ENCODE measurements at places on chromosomes 6 and 20.

GRCh38 chr20:33630507-33630906 lies 31.6 kb upstream of the C20orf144 start:
- DNase-seq, result no peak

- DNase-seq, result no peak
Observed at GRCh38 chr6:4582506-4583417, 193.4 kb upstream of the CDYL start.

DNA sequence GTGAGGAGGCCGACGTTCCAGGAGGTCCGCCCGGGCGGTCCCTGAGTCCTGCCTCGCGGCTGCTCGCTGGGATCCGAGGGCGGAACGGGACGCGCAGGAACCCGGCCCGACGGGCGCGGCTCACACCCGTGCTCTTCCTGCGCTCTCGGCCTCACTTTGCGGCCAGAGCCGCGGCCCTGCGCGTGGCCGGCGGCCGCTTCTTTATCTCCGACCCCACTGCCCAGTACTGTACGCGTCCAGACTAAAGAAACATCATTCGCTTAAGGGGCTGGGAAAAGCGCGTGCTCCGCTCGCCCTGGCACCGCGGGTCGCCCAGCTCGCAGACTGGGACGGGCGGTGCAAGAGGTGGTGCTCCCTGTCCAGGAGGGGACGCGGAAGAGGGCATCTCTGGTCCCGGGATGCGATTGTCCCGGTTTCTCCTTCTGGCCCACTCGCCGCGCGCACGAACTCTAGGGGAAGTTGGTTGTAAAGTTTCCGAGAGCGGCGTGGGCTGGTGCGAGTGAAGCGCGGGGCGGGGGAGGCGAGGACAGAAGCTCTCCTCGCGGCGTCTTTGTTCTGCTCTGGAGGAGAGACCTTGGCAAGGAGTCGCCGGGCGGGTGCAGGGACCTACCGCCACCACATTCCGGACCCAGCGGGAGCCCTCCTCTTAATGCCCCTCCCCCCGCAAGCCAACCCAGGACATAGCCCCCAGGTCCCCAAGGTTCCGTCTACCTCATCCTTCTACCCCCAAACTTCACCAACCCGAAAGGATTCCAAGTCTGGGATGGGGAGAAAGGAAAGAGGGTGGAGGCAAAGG lies 71.0 kb downstream of the SOX4 start:
- DNase-seq, result no peak

DNA sequence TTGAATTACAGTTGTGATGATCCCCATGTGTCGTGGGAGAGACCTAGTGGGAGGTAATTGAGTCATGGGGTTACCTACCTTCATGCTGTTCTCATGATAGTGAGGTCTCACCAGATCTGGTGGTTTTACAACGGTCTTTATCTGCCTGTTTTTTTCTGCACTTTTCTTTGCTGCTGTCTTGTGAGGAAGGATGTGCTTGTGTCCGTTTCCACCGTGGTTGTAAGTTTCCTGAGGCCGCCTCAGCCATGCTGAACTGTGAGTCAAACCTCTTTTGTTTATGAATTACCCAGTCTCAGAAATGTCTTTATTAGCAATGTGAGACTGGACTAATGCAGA lies 6.5 kb upstream of the RANBP9 start:
- no peak for DNase-seq

DNA sequence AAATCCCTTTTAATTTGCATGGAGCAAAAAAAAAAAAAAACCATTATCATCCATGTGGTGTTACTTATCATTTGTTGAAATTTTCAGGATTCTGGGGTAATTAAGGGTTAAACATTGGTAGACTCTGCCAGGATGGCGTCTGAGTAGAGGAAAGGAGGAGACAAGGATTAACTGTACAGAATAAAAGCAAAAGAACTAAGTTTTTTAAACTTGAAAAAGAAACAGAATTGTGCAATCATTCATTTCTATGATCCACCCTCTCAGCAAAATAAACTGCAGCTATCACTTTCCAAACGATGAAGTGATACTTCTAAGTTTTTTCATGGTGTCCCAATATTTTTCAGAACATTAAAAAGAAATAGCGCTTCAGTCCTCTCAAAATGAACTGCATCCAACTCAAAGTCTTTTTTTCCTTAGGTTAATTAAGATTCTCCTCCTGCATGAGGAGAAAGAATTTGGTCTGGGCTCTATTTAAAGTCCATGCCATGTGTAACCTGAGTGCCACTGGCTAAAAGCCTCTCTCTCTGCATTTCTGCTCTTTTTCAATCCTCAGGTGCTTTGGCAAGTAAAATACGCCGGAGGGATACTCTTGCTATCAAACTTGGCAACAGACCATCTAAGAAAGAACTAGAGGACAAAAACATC lies 69.5 kb upstream of the LTV1 start:
- no peak for DNase-seq

DNA sequence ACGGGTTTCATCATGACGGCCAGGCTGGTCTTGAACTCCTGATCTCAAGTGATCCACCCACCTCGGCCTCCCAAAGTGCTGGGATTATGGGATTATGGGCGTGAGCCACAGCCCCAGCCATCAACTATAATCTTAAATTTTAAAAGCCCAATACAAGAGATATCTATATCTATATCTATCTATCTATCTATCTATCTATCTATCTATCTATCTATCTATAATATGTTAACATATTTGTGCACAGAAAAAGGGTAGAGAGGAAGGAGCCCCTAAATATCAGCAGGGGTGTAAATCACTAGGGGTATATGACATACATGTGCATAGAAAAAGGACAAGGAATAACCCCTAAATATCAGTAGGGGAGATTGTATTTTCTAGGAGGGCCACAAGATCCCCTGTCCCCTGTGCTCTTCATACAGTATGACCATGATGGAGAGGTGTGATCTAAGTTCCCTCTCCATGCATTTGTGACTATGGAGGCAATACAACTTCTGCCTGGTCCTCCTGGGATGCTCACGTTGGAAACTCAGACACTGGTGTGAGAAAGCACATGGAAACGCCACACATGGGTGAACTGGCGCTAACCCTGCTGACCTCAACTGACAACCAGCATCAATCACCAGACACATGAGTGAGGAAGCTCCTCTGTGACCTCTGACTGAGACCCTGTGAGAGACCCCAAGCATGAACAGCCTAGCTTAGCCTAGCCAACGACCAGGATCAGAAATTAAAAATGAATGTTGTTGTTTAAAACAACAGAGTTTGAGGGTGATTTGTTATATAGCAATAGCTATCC lies 1.2 kb upstream of the SPATS1 start:
- DNase-seq, result no peak

DNA sequence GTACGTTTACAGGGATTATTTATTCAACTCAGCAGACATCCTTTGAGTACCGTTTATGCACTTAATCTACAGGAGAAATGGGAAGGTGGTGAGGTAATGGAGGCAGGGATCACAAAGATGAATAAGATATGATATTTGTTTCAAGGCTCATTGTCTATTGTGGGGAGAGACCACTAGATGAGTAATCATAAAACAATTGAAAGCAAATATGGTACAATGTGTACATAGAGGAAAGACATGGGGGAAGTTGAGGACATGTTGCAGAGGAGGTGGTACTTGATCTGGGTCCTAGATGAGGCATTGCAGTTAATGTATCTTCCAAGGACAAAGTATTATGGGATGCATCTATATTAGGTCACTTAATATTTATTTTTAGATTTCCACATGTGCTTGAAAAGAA lies 13.7 kb upstream of the CDC5L start:
- DNase-seq, result no peak

GRCh38 chr6:121443971-121444541 lies 8.6 kb downstream of the GJA1 start:
- DNase-seq, result no peak

DNA sequence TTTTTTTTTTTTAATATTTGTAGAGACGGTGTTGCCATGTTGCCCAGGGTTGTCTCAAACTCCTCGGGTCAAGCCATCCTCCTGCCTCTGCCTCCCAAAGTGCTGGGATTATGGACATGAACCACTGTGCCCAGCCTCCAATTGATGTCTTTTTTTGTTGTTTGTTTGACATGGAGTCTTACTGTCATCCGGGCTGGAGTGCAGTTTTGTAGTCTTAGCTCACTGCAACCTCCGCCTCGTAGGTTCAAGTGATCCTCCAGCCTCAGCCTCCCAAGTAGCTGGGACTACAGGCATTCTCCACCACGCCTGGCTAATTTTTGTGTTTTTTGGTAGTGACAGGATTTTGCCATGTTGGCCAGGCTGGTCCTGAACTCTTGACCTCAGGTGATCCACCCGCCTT lies 9.4 kb upstream of the MROH8 start:
- DNase-seq, result no peak

DNA sequence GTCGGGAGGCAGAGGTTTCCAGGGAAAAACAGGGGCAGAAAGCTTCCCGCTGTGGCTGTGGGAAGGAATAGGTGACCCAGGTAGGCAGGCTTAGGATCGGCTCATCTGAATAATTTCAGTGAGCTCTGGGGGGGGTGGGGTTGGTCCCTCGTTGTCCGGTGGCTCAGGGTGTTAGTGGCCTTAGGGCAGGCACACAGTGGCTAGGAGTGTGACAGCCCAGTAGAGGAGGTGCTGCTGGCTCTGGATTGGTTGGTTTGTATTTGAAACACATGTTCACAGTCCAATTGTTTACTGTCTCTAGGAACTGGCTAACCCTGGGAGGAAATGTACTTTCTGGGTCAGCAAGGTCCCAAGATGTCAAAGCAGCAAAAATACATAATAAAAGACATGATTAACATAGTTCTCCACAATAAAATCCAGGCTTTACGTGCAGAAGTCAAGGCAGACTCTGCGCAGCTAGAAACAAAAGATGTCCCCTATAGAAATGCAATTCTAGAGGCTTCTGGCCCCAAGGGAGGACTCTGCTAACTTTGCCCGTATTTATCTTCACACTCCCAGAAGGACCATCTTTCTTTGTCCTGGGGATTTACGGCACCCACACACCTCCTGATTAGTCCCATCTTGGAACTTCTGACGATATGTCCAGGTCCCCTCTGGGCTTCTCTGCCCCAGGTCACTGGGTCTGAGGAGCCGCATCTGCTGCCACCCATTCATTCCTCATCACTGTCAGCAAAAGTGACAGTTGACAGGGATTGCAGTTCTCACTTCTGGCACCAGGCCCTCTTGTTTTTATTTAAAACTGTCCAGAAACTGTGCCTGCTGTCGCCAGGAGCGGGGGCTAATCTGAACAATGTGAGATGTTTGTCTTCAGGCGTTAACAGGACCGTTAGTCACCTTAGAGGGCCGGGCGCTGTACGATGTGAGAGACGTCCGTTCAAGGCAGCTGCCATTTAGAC lies 18.7 kb downstream of the MOCS3 start:
- DNase-seq, result peak; percentile 82

DNA sequence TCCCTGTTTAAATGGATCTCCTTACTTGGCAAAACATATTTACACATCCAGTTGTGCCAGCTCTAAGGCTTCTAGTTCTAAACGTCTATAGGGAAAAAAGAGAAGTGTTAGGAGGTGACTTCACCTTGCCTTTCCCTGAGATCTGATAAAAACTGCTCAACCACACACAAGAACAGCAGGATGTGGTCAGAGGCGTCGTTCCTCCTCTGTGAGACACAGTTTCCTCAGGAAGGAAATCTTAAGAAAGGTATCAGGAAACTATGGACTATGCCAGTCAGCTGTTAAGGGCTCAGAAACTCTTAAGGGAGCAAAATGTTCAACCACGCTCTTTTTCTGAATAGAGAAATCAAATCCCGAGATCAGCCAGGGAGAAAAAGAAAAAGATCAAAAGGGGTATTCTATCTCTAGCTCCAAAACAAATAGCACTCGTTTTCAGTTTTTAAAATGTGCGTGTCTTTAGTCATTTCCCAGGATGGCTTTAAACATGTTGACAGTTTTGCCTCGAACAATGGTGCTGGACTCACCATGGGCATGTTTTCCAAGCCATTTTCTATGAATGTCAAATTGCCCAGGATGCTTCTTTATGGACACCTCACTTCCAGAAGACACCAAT lies 154.5 kb downstream of the HACE1 start:
- DNase-seq, result no peak

DNA sequence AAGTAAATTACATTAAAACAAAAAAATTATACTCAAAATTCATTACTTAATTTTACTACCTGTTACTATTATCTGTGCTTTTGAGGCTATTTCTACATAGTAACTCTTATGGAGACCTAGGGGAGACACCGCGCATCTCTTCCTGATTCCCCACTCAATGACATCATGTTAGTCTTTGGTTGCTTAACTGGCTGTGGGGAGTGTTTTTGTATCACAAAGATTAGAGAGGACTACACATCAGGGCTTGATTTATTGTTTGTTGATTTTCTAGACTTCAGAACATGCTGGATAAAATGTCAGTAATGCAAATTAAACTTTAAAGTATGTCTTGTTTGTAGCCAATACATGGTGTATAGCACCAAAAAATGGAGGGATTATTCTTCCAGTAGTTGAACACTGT lies 26.0 kb downstream of the SLC2A10 start:
- no peak for DNase-seq

GRCh38 chr6:31362751-31363150 lies 5.8 kb upstream of the HLA-B start:
- no peak for DNase-seq
